ENCODE measurements at places on chromosomes 1 and 21.

DNA sequence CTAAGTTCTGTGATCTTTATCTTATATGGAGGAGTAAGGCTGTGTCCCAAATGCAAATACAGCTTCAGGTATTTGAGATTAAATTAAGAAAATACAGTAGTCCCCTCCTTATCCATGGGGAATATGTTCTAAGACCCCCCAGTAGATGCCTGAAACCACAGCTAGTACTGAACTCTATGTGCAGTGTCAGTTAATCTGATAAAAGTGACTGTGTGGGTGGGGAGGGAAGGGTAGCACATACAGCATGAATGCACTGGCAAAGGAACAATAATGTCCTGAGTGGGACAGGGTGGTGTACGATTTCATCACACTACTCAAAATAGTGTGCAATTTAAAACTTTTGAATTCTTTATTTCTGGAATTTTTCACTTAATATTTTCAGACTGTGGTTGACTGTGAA lies 83.1 kb downstream of the HS2ST1 start:
- DNase-seq, result no peak

DNA sequence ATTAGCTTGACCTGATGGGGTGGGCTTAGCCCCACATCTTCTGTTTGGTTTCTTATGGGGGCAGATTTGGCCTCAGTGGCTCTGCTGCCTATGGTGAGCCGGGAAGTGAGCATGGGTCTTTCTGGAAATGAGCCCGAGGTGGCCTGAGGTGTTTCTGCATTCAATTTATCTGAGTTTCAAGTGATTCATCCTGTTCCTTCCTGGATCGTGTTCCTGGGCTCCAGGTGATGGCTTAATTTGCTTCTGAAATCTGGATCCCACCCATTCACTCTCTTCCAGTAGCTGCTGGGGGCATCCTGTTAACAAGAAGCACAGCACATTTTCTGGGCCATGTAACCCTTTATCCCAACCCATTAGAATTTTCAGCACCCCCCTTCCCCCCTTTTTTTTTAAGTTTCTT lies 324.6 kb downstream of the CAMTA1 start:
- DNase-seq, result no peak

GRCh38 chr1:182229921-182230491 lies 161.6 kb downstream of the GLUL start:
- DNase-seq, result no peak

DNA sequence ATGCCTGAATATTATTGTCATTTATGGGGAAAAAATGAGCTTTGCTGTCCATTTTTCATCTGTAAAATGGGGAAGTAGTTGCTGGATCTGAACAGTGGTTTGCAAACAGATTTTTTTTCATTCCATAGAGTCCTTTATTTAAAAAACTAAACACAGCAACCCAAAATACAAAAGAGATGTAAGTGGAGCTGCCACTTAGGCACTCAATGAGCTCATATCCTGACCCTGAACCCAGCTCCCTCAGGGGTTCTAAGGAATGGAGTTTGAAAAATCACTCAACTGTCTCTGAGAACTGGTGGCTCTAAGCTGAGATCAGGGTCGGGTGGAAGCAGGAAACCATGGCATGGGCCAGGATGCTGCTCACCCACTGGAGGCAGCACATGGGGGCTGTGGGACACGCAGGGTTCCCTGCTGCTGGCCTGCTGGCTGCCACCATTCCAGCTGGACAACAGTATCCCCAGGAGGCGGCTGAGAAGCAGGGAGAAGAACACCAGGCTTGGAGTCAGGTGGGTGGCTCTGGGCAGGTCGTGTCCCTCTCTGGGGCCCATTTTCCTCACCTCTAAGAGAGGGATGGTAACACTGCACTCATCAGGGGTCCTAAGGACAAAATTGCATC lies 9.6 kb upstream of the ECE1 start:
- no peak for DNase-seq

Measured in stimulated activated CD4-positive, alpha-beta T cell treated with anti-CD3 and anti-CD28 coated beads, Interleukin-1b, Interleukin-23, amount 100 ng/mL, for 4 hours (primary cell).